ENCODE measurements at places on chromosomes 2 and 18. TPM values are rescaled to one million over a fixed set of nuclear protein-coding genes. Genes with fewer than 3 reads are reported as not detected.

DNA sequence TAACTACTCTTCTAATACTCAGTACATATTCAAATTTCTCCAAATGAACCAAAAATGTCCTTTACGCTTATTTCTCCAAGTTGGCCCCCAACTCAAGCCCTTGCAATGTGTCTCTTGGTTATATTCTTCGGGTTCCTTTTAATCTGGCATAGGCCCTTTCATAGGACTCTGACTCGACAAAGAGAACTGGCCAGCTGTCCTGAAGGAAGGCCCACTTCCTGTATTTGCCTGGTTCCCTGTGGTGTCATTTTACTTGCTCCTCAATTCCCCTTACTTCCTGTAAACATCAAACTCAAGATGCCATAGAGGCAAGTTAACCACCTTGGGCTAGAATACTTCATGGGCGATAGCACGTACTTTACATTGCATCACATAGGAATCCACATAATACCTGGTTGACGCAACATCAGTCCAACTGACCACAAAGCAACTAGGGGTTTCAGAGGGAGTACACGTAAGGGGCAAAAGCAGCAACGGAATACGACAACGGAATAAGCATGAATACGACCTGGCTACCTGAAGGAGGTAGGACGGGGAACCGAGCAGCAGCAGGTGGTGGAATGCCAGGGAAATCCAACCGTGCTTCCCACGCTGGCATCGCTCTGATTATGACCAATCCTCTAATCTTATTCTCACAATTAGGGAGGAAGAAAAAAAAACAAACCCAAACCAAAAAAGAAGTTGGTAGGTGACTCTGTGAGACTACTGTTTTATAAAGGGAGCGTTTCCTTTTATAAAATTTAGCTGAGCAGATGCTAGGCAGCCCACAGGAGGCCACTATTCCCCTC is 823 bp upstream of the GORASP2 start:
- H3K4me1 ChIP-seq, result peaks cover 29% of the 10 kb centered on the region
- H3K27me3 ChIP-seq, result no peaks in the 10 kb centered on the region
- no peak for DNase-seq
- H3K4me3 ChIP-seq, result peak overlapping the region; percentile 94
- peaks cover 9% of the 10 kb centered on the region for H3K36me3 ChIP-seq

GRCh38 chr2:554444-554843 is 122.8 kb downstream of the TMEM18 start:
- no peaks in the 10 kb centered on the region for H3K4me1 ChIP-seq
- H3K27me3 ChIP-seq, result peaks cover 68% of the 10 kb centered on the region
- DNase-seq, result no peak
- H3K36me3 ChIP-seq, result no peaks in the 10 kb centered on the region
- H3K27ac ChIP-seq, result no peak overlapping the region
- H3K4me3 ChIP-seq, result no peak overlapping the region

GRCh38 chr2:160679686-160680085 is 186.1 kb upstream of the RBMS1 start:
- no peak overlapping the region for H3K27ac ChIP-seq
- no peak for DNase-seq
- no peak overlapping the region for H3K4me3 ChIP-seq
- no peaks in the 10 kb centered on the region for H3K4me1 ChIP-seq

DNA sequence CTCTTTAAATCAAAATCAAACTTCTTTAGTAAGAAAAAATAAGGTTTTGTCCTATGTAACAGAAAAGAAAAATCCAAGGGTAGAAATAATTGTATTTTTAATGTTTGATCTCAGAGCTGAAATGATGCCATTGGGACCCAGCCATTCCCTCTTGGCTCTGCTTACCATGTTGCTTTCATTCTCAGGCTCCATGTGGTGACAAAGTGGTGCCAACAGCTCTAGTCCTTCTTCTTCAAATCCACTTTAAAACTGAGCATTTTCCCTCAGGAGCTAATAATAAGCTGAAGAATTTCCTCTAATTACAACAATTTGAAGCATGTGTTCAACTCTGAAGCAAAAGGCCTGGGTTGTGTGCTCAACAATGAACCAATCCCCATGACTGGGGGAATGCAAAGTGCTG is 327.9 kb downstream of the EN1 start:
- no peak overlapping the region for H3K4me3 ChIP-seq
- no peaks in the 10 kb centered on the region for H3K36me3 ChIP-seq
- H3K4me1 ChIP-seq, result no peaks in the 10 kb centered on the region

GRCh38 chr18:60176259-60176658 is 196.3 kb downstream of the MC4R start:
- H3K36me3 ChIP-seq, result no peaks in the 10 kb centered on the region
- H3K4me3 ChIP-seq, result no peak overlapping the region
- no peaks in the 10 kb centered on the region for H3K27me3 ChIP-seq
- no peak for DNase-seq
- H3K4me1 ChIP-seq, result no peaks in the 10 kb centered on the region

- peak within 1 kb of the TSS; percentile 24 for H3K4me3 ChIP-seq
- H3K27ac ChIP-seq, result peak within 1 kb of the TSS; percentile 50
- H3K27me3 ChIP-seq, result no peaks in the 10 kb centered on the region
Observed at GRCh38 chr2:169069341-169069740, at the start of gene DHRS9. DHRS9 (plus strand) TSS chr2:169069563; CDS start chr2:169081582, 12,019 bp downstream.

DNA sequence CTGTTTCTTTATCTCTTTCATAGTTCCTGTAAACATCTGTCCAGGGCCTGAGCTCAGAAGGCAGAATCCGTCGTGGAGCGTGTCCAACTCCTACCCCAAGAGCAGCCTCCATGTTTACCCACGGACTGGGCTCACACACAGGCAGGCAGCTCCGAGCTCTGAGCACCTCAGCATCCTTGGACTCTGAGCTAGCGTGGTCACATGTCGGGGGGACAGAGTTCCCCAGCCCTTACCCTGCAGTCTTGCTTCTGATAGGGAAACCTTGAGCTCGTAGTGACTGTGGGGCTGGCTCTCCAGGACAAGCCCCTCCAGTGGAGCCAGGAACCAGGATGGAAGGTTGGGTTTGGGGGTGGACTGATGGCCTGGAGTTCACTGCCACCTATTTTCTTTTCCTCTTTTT is 15.1 kb upstream of the ST3GAL5 start:
- H3K36me3 ChIP-seq, result no peaks in the 10 kb centered on the region
- DNase-seq, result no peak
- no peaks in the 10 kb centered on the region for H3K27me3 ChIP-seq

SAG gene
- total RNA-seq, result not detected

DNA sequence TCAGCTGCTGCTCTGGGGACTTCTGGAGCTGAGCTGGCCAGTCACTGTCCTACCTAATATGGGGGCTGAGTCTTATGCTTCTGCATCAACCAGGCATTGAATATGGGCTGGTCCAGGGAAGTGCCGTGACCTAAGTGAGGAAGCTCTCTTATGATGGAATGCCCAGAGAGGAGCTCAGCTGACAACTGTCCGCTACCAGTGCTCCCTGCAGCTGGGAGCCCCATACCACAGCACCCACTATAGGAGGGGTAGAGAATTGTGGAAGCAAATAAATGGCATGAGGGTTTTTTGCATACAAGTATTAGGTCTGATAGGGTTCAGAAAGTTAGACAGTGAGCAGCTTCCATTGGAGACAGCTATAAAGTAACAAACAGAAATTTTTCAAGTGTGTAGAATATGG is 4.5 kb downstream of the TIMM21 start:
- peaks cover 24% of the 10 kb centered on the region for H3K36me3 ChIP-seq
- H3K4me3 ChIP-seq, result no peak overlapping the region

COX5B gene
- total RNA-seq, result 310 TPM

SERPINE2 gene
- total RNA-seq, result 155 TPM

GRCh38 chr2:86411396-86411795 is 29.8 kb upstream of the KDM3A start:
- H3K27me3 ChIP-seq, result no peaks in the 10 kb centered on the region
- H3K36me3 ChIP-seq, result no peaks in the 10 kb centered on the region
- H3K4me1 ChIP-seq, result peaks cover 7% of the 10 kb centered on the region
- H3K4me3 ChIP-seq, result no peak overlapping the region
- DNase-seq, result no peak

GRCh38 chr2:96868555-96869280 is 1.2 kb downstream of the SEMA4C start:
- peak; percentile 72 for DNase-seq
- no peaks in the 10 kb centered on the region for H3K27me3 ChIP-seq
- peak overlapping the region; percentile 43 for H3K27ac ChIP-seq
- H3K4me3 ChIP-seq, result peak overlapping the region; percentile 82
- peaks cover 37% of the 10 kb centered on the region for H3K4me1 ChIP-seq

ADNP2 gene
- 13.8 TPM for total RNA-seq

GRCh38 chr2:142878031-142878678 is 691 bp downstream of the KYNU start:
- H3K4me1 ChIP-seq, result peaks cover 34% of the 10 kb centered on the region
- H3K27me3 ChIP-seq, result no peaks in the 10 kb centered on the region
- no peak overlapping the region for H3K4me3 ChIP-seq

GRCh38 chr2:198100346-198100745 is 296.0 kb downstream of the PLCL1 start:
- no peaks in the 10 kb centered on the region for H3K27me3 ChIP-seq
- no peak overlapping the region for H3K4me3 ChIP-seq
- DNase-seq, result no peak

TEX44 gene
- not detected for total RNA-seq

CHRNG gene
- not detected for total RNA-seq

VWC2L gene
- total RNA-seq, result not detected

DNA sequence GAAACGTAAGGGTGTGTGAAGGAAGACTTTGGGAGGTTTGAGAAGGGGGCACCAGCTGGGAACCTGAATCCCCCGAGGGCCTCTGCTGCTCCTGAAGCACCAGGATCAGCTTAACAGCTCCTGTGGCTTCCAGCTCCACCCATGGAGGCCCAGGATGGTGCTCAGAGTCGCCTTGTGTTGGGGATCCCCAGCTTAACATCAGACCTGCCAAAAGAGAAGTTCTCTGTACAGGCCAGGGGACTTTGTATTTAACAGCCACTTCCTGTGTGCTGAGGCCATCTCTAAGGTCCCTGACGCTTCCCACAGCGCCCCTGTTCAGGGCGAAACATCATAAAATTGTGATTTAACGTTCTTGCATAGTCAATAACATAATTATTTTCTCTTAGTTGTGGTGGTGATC is 77.5 kb downstream of the NCK2 start:
- H3K4me3 ChIP-seq, result no peak overlapping the region
- DNase-seq, result no peak
- no peaks in the 10 kb centered on the region for H3K36me3 ChIP-seq
- H3K4me1 ChIP-seq, result no peaks in the 10 kb centered on the region
- no peak overlapping the region for H3K27ac ChIP-seq
- H3K27me3 ChIP-seq, result no peaks in the 10 kb centered on the region

CPO gene
- not detected for total RNA-seq

DNA sequence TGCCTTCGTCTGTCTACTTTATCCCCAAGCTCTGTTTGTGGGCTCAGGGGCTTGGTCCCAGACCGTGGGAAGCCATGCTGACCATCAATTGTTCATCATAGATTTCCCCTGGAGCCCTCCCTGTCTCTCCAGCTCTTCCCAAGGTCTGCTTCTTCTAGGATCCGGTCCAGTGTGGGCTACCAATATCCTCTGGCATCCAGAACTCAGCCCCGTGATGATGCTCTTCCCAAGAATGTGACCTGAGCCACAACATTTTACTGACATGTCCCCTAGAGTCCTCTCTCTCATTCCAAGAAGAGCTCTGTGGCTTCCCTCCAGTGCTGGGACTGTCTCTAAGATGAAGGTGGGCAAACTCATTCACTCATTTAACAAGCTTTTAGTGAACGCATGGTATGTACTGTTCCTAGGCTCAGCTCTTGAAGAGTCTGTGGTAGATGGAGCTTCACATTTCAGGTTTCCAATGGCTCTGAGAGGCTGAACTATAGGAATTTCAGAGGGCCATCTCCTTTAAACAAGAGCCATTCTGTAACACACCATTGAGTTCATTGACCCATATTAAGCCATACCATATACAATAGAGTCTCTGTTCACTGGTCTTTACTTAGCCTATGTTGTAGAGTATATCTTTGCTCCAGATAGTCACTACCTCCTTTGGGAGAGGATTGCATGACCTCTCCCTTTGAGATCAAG is 142.0 kb upstream of the APCDD1 start:
- DNase-seq, result no peak
- no peak overlapping the region for H3K27ac ChIP-seq
- H3K36me3 ChIP-seq, result no peaks in the 10 kb centered on the region
- no peaks in the 10 kb centered on the region for H3K27me3 ChIP-seq

SLC4A5 gene
- 1.2 TPM for total RNA-seq

GRCh38 chr2:230900336-230900995 is 24.6 kb downstream of the GPR55 start:
- H3K27ac ChIP-seq, result no peak overlapping the region
- H3K27me3 ChIP-seq, result peaks cover 41% of the 10 kb centered on the region

DNA sequence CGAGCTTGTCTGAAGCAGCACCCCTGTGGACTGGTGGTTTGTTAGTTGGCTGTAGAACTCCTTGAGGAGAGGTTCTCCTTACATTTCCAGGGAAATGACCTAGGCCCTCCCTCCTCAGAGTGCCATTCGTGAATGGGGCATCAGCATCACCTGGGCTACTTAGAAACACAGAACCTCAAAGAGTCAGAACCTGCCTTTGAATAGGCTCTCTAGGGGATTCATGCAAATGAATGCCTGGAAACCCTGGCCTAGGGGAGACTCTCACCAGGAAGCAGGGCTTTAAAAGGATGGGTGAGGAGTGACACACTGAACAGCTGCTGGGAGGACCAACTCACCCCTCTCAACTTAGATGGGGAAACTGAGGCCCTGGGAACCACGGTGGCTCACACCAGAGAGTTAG is 2.1 kb upstream of the MOCOS start:
- peaks cover 18% of the 10 kb centered on the region for H3K4me1 ChIP-seq
- no peak for DNase-seq
- H3K27me3 ChIP-seq, result no peaks in the 10 kb centered on the region
- peaks cover 9% of the 10 kb centered on the region for H3K36me3 ChIP-seq
- H3K27ac ChIP-seq, result no peak overlapping the region

DNA sequence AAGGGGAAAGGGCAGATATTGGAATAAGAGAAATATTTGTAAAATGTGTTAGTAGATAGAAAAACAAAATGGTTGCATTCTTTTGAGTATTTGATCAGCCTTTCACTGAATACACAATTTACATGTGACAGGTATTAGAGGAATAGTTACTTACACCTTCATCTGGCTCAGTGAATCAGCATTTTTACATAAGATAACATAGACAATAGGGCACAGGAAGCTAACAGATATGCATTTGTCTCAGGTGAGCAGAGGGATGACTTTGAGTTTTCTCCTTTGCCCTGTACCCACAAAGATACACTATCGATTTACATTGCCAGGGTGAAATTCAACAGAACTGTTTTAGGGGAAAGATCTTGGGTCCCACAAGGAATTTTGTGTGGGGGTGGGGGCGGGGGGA is 373.1 kb upstream of the NETO1 start:
- H3K27me3 ChIP-seq, result no peaks in the 10 kb centered on the region

- no peak overlapping the region for H3K27ac ChIP-seq
- DNase-seq, result no peak
- H3K4me1 ChIP-seq, result no peaks in the 10 kb centered on the region
- no peaks in the 10 kb centered on the region for H3K36me3 ChIP-seq
Observed at GRCh38 chr2:7027411-7027810, 110.2 kb downstream of the RNF144A start.

AAK1 gene
- 50.3 TPM for total RNA-seq

DNA sequence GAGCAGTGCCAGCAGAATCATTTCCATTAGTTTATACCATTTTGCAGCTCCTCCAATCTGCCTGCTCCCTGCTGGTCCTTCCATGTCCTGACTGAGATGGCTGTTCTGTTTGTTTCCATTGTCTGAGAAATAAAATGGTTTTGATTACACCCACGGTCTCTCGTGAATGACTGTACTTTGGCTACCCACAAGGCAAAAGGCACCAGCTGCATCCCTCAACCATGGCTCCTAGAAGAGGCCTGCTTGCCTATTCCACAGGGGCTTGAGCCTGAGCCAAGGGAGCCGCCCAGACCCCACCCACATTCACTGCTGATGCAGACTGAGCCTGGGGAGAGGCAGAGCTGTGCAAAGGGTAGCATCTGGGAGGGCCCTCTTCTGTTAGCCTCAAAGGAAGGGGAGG is 31.2 kb downstream of the MARCHF4 start:
- no peak for DNase-seq
- H3K27me3 ChIP-seq, result no peaks in the 10 kb centered on the region
- H3K4me1 ChIP-seq, result no peaks in the 10 kb centered on the region

CDK5R2 gene
- 0.20 TPM for total RNA-seq
